ENCODE measurements at places on chromosomes 5 and 9.
A peak's percentile ranks its signal among the peaks of the same experiment; 100 is the strongest.

- ATAC-seq, result no peak
Measured at GRCh38 chr9:108837530-108837929, 18.3 kb downstream of the ACTL7B start.

- no peak for ATAC-seq
Measured at GRCh38 chr5:97006454-97007060, 70.7 kb downstream of the LNPEP start.

DNA sequence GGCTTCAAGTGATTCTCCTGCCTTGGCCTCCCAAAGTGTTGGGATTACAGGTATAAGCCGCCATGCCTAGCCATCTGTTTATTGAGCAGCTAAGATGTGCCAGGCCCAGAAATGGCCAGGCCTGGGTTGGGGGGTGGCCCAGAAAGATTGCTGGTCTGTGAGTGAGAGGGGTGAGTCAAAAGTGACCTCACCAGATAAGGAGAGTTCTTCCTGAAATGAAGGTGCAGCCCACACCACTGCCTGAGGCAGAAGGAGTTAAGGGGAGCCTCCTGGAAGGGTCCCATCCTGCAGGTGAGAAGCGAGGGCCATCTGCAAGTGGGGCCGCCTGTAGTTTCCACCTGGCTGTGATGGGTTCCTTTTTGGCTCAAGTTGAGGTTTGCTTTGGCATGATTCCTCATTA is 96.9 kb upstream of the KLF4 start:
- no peak for ATAC-seq

GRCh38 chr9:120996409-120996808 is 53.7 kb downstream of the C5 start:
- ATAC-seq, result no peak

GRCh38 chr5:134656690-134657089 is 8.1 kb downstream of the SEC24A start:
- no peak for ATAC-seq

DNA sequence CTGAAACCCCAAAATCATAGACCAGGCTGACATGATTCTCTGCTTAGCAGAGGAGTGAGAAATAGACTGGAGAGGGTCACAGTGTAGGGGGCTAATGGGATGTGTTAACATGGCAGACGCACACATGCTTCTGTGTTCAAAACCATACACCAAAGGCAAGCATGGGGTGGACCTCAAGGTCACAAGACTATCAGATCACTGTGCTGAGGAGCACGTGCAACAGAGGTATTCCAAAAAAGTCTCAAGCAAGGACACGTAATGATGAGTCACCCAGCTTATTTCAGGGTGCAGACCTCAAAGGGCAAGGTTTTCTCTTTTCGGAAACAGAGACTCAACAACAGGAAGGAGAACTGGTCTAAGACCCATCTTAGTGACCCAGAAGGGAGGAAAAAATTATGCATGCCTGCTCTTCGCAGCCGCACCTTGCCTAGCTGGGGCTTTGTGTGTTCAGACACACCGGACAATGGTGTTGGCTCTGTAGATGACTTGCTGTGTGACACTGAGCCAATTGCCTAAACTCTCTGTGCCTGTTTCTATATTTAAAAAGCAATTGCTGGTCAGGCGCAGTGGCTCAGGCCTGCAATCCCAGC is 20.3 kb downstream of the WHRN start:
- ATAC-seq, result peak; percentile 94

DNA sequence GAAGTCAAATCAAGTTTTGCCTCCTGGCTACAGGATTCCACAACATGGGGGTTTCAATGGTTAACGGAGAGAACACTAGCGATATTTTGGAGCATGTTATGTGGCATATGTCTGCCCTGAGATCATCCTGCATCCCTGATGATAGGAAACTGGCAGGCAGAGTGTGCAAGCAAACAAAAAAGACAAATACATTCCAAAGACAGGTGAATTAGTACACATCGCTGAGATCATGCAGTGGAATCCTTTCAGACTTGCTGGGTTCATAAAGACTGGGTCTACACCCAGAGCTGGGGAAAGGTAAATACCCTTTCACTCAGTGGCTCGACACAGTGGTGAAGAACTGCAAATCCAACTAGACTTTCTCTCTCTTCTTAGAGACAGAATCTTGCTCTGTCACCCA is 286.5 kb downstream of the EFNA5 start:
- no peak for ATAC-seq

All from stimulated activated memory B cell treated with anti-CD40 and anti-IgM and Interleukin-4, amounts not matched to agents 10 μg/mL and 1 μg/mL and 100 μg/mL, for 72 hours (primary cell).